ENCODE measurements at places on chromosomes 11 and 22.

- DNase-seq, result no peak
These were observed 30.7 kb downstream of the SPON1 start for GRCh38 chr11:13993096-13993765.

GRCh38 chr11:8283465-8284230, 20.0 kb upstream of the LMO1 start:
- no peak for DNase-seq

DNA sequence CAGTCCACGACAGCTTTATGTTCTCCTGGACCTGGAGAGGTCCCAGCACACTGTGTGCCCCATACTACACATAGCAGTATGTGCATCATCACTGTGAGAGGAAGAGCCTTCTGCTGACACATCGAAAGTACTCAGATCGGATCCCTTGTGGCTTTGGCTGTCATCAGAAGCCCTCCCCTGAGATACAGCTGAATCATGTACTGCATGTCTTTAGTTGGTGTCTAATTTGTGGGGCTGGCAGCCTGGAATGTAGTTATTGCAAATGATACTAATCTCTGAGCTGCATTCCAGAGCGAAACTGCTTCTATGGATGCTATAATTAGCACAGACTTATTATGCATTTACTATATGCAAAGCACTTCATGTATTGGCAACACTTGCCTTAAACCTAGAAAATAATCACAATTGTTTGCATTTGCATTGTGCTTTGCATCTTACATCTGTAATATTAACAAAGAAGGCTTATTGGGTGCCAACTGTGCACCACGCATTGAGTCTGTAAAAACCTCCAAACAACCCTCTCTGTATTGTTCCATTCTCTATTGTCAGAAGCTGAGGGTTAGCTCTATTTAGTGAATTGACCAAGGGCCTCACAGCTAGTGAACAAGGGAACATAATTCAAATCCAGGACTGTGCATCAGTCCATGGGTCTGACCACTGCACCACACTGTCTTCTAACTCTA, 89.2 kb upstream of the CRTAM start:
- peak; percentile 58 for DNase-seq

DNA sequence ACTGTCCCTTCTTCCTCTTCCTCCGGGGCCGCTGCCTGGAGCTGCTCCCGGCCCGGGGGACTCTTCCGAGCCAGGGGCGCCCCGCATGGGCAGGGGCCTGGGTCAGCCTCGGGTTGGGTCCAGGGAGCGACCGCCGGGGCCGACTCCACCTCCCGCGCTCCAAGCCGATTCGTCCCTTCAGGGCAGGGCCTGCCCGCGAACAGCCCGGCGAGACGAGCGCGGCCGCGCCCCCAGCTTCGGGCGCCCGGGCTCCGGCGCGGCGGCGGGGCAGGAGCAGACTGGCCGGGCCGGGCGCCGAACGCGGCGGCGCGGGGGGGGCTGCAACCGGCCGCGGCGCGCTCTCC, at the start of gene LARGE1:
LARGE1 (minus strand) TSS at position 280 of the 344 bp plus-strand sequence.
- DNase-seq, result no peak

DNA sequence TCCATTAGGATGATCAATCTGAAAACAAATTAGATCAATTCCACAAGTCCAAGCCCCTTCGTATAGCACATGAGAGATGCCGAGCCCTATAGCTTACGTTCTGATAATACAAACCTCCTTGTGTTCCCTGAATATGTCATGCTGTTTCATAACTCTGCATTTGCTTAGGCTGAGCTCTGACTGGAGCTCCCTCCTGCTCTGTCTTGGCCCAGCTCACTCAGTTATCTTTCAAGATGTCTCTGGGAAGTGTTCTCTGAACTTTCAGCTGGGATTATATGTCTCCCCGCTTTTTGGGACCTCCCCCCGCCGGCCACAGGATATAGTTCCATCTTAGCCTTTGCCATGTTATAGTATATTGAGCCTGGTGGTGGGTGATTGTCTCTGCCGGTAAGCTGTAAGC, 44.0 kb downstream of the FDX1 start:
- no peak for DNase-seq

GRCh38 chr11:57823859-57824258, 62.3 kb downstream of the CTNND1 start:
- no peak for DNase-seq

GRCh38 chr11:111944651-111945051, 7.5 kb downstream of the DIXDC1 start:
- DNase-seq, result no peak
